Vagina (tissue), 2 donors: ENCODE measurements at places on chromosomes 2 and 18. TPM values are rescaled to one million over a fixed set of nuclear protein-coding genes. Genes with fewer than 3 reads are reported as not detected.

GATA6 gene
- total RNA-seq, result 9.8 TPM

DNA sequence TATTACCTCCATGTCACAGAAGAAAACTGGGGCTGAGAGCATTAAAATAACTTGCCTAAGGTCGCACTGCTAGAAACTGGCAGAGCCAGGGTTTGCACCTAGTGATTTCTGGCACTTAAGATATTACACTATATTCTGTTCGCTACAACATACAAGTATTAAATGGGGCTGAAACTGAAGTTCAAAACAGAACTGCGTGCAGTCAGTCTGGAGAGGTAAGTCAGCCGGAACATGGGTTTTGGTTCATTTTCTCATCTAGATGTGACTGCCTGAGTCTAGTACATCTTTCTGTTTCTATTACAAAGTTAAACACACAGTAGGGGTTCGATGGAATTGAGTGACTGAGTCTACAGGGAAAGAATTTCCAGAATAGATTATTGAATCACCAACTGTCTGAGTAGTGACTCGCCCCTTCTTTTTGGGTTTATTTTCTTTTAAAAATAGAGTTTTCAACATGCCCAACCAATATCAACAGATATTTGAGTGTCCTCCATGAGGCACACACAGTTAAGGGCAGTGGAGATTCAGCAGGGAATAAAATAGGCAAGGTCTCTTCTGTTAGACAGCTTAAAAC is 150.8 kb downstream of the RNF152 start:
- DNase-seq, result no peak

DNA sequence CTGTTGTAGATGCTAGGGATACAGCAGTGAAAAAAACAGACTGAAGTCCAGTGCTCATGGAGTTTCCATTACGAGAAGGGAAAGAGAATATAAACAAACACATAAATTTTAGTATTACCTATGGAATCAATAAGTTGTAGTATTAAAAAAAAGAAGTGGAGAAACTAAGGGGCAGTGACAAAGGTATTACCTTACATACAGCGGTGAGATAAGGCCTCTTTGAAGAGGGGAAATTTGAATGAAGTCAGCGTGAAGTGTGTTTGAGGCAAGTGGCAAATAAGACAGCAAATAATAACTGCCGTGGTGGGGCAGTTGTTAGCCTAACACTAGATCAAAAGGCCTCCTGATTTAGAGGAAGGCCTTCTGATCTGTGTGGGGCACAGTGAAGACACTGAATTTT is 57.9 kb downstream of the TLK1 start:
- no peak for DNase-seq

GRCh38 chr18:79856119-79857007 is 58.6 kb downstream of the KCNG2 start:
- DNase-seq, result no peak

GRCh38 chr2:65282477-65283053 is 54.9 kb downstream of the ACTR2 start:
- no peak for DNase-seq
